ENCODE measurements at places on chromosomes 11 and 22. TPM values are rescaled to one million over a fixed set of nuclear protein-coding genes. Genes with fewer than 3 reads are reported as not detected.

DNA sequence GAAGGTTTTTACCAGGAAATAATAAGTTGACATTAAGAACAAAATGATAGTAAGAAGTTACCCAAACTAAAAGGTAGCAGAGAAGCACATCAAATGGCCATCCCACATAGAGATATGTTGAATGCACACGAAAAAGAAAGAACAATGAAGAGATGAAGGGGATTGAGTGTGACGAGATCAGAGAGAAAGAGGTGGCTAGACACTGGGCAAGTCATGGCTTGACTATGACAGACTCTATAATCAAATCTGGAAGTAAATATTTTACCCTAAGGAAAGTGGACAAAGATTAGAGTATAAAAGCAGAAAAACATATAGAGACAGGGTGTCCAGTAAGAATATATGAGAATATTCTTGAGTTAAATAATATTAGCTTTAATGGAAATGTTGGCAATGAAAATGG is 31.4 kb downstream of the CASP12 start:
- DNase-seq, result no peak
- no peak overlapping the region for H3K27ac ChIP-seq
- no peaks in the 10 kb centered on the region for H3K4me1 ChIP-seq
- no peak overlapping the region for H3K4me3 ChIP-seq

DNA sequence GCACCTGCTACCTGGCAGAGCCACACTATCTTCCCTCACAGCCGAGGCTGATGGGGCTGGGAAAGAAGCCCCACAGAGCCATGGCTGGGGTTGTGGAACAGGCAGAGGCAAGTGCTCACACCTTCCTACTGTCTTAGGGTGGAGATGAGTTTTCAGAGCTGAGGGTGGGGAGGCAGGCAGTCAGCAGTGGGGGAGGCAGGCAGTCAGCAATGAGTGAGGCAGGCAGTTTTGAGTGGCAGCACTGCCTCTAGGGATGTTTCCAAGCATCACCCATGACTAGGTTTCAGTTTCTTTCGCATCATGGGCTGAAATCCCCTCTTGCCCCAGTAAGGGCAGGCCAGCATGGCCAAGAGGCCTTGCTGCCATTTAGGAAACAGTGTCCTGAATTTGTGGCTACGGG is 41.6 kb upstream of the NTM start:
- no peaks in the 10 kb centered on the region for H3K36me3 ChIP-seq
- DNase-seq, result no peak
- H3K27ac ChIP-seq, result no peak overlapping the region
- H3K4me1 ChIP-seq, result no peaks in the 10 kb centered on the region

DNA sequence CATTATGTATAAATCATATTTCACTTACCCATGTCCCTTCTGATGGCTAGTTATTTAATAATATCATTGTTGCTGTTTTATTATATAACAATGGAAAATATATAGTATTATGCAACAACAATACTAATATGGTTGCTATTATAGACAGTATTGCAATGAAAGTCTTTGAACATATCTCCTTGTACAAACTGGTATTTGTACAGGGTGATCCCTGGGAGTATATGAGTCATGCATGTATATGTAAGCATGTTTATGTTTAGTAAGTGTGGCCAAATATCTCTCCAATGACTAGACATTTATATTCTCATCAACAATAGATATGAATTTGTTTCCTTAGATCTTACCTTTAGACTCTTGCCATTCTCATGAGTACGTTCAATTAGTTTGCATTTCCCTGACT is 55.9 kb downstream of the KCNC1 start:
- H3K4me1 ChIP-seq, result no peaks in the 10 kb centered on the region
- H3K36me3 ChIP-seq, result peaks cover 17% of the 10 kb centered on the region
- DNase-seq, result no peak
- H3K27me3 ChIP-seq, result no peaks in the 10 kb centered on the region
- no peak overlapping the region for H3K4me3 ChIP-seq

GRCh38 chr22:19644314-19645223 is 69.7 kb upstream of the SEPTIN5 start:
- DNase-seq, result no peak
- H3K27me3 ChIP-seq, result no peaks in the 10 kb centered on the region
- no peak overlapping the region for H3K27ac ChIP-seq
- no peaks in the 10 kb centered on the region for H3K36me3 ChIP-seq

DNA sequence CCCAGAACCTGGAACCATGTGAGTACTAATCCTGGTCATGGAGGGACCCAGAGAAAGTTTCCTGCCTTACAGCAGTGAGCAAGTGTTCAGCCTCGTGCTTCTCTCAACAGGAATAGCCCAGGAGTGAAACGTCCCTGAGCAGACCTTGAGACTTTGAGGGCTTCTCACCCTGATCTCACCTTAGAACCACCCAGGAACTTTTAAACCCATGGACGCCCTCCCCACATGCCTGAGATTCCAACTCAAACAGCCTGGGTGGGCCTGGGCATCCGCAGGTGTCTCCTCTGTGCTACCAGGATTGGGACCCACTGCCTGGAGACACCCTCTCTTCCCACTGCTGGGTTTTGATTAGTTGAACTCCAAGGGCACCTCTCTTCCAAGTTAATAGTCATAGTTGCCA is 297.2 kb downstream of the NTM start:
- H3K27me3 ChIP-seq, result no peaks in the 10 kb centered on the region
- no peak overlapping the region for H3K4me3 ChIP-seq
- H3K27ac ChIP-seq, result no peak overlapping the region
- H3K4me1 ChIP-seq, result no peaks in the 10 kb centered on the region

DNA sequence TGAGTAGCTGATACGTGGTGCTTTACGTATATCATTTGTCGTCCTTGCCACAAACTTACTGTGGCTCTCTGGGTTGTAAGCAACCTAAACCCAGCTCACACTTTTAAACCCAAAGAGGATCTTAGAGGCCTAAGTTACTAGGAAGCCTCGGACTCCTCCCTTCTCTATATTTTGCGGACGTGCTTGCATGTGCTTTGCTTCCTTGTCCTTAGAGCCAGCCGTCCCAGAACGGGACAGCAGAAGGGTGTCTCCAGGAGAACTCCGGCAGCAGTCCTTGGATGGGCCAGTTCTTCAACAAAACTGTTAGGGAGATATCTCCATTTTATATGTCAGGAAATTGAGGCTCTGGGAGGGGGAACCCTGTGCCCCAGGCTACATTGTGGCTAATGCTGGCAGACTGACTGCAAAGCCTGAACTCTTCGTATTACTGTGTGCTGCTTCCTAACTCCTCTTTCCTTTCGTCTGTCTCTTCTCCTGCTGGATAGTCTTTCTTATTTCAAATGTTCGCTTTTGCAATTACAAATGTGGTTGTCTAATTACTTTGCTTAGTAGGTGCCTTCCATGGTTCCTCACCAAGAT is 33.8 kb downstream of the TNRC6B start:
- no peak overlapping the region for H3K4me3 ChIP-seq
- H3K27me3 ChIP-seq, result no peaks in the 10 kb centered on the region
- DNase-seq, result no peak
- H3K4me1 ChIP-seq, result peaks cover 81% of the 10 kb centered on the region
- peak overlapping the region; percentile 59 for H3K27ac ChIP-seq

DNA sequence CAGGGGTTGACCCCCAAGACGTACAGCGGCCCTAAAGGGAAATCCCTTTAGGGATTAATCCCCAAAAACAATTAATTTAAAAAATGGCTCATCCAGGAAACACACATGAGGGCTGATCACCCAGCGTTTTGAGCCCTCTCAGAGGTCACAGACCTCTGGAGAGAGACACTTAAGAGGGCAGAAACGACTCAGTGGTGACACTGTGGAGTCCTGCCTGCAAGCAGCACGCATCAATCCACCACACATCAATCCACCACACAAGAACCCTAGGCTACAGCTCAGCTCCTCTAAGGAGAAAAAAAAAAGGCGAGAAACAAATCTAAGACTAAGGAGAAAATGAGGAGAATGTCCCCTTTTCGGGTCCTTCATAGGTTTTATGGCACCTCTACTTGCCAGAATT is 12.5 kb upstream of the SELENOH start:
- no peaks in the 10 kb centered on the region for H3K4me1 ChIP-seq
- H3K27me3 ChIP-seq, result no peaks in the 10 kb centered on the region
- no peak overlapping the region for H3K27ac ChIP-seq
- H3K36me3 ChIP-seq, result no peaks in the 10 kb centered on the region
- H3K4me3 ChIP-seq, result no peak overlapping the region

- H3K4me3 ChIP-seq, result no peak overlapping the region
- peaks cover 44% of the 10 kb centered on the region for H3K4me1 ChIP-seq
- no peak for DNase-seq
- peak overlapping the region; percentile 9 for H3K27ac ChIP-seq
- no peaks in the 10 kb centered on the region for H3K36me3 ChIP-seq
Observed at GRCh38 chr11:11510939-11511338, 110.9 kb downstream of the GALNT18 start.

DNA sequence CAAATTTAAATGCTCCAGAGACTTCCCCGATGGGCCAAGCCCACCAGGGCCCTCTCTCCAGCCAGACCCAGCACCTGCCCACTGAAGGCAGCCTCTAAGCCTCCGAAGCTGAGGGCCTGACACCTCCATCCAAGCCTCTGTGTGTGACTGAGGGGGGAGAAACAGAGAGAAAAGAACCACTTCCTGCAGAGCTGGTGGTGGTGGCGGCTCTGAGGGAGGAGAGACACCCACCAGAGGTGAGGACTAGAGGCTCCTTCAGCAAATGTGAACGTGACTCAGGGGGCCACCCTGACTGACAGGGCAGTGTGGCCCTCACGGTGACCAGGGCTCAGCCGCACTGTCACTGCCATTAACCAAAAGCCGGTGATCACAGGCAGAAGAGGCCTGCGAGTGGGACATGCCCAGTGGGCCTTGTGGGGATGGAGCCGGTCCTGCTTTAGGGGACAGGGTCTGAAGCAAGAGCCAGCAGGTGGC is 31.0 kb upstream of the CD5 start:
- no peak overlapping the region for H3K4me3 ChIP-seq
- no peaks in the 10 kb centered on the region for H3K27me3 ChIP-seq
- H3K27ac ChIP-seq, result no peak overlapping the region
- no peak for DNase-seq

- no peaks in the 10 kb centered on the region for H3K27me3 ChIP-seq
- peaks cover 13% of the 10 kb centered on the region for H3K4me1 ChIP-seq
- no peaks in the 10 kb centered on the region for H3K36me3 ChIP-seq
- no peak overlapping the region for H3K27ac ChIP-seq
Observed at GRCh38 chr22:27613099-27614005, 188.2 kb downstream of the MN1 start.

GRCh38 chr22:28670756-28671155 is 8.9 kb downstream of the TTC28 start:
- no peak overlapping the region for H3K4me3 ChIP-seq
- H3K36me3 ChIP-seq, result no peaks in the 10 kb centered on the region
- H3K27me3 ChIP-seq, result no peaks in the 10 kb centered on the region
- H3K27ac ChIP-seq, result no peak overlapping the region
- DNase-seq, result no peak

GRCh38 chr11:83265331-83265730 is 20.8 kb downstream of the CCDC90B start:
- H3K4me1 ChIP-seq, result no peaks in the 10 kb centered on the region
- no peak for DNase-seq
- H3K4me3 ChIP-seq, result no peak overlapping the region
- H3K27ac ChIP-seq, result no peak overlapping the region
- no peaks in the 10 kb centered on the region for H3K27me3 ChIP-seq

The CLCF1 gene
- 28.3 TPM for total RNA-seq

The MAPK12 gene
- total RNA-seq, result 13.5 TPM

The C11orf16 gene
- not detected for total RNA-seq

The TNRC6B gene
- 50.5 TPM for total RNA-seq

The CWF19L2 gene
- total RNA-seq, result 14.4 TPM

The TENM4 gene
- 9.1 TPM for total RNA-seq

The LGR4 gene
- 24.9 TPM for total RNA-seq
